Activated CD4-positive, alpha-beta T cell treated with anti-CD3 and anti-CD28 coated beads, Interleukin-10, Interleukin-2, amounts not matched to agents 100 ng/mL and 50 ng/mL, durations not matched to agents 16 hours and 8 hours (primary cell): ENCODE measurements at places on chromosomes 2 and 18.

GRCh38 chr2:22079583-22079982 is 955.8 kb downstream of the TDRD15 start:
- DNase-seq, result no peak

GRCh38 chr2:38301340-38301968 is 75.6 kb downstream of the ATL2 start:
- peak; percentile 61 for DNase-seq

DNA sequence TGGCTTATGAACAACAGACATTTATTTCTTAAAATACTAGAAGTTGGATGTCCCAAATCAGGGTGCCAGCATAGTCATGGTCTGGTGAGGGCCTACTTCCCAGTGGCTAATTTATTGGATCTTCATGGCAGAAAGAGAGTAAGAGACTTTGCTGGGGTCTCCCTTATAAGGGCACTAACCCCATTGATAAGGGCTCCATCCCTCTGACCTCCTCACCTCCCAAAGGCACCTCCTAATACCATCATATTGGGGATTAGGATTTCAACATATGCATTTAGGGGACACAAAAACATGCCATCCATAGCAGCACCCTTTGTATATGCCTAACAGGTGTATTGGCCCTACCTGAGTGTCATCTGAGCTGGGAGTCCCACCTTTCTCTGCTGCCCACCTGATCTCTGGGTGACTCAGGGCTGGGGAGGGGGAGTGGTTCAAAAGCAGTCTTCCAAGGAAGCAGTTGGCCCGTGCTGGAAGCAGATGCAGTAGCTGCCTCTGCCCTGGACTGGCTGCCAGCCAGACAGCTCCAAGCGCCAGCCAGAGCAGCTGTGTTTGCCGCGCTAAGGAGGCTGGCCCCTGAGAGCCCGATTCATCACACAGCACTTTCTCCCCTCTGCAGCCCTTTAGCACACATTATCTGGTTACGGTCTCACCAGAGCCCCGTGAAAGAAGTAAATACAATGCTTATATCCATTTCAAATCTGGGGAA is 84.6 kb downstream of the SMAD7 start:
- DNase-seq, result no peak

- DNase-seq, result no peak
Observed at GRCh38 chr2:146038014-146038413, 1518.1 kb upstream of the ZEB2 start.

DNA sequence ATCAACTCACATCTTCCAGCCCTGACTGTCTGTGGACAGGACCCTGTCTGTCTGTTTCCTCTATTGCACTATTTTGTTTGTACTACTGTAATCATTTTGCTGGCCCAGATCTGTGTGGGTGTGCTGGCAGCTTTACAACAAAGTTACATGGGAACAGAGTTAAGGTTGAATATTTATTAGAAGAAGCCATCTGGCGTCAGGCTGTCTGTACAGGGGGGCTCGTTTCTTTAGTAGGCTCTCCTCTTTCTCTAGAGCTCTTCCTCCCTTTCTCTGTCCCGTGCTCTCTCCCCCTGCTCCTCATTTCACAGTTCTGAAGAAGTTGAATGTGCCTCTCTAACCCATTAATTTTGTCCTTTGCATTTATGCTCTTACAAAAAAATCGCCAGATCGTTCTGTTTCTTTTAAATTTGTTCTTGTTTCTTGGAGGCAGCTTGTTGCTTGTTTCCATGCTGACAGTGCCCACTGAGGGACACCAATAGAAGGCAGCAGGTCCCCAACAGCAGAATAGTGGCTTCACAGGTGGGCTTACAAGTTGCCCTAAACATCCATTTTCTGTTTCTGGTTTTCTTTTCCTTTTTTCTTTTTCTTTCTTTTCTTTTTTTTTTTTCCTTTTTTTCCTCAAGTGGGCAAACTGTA is 315.2 kb upstream of the ZEB2 start:
- no peak for DNase-seq

DNA sequence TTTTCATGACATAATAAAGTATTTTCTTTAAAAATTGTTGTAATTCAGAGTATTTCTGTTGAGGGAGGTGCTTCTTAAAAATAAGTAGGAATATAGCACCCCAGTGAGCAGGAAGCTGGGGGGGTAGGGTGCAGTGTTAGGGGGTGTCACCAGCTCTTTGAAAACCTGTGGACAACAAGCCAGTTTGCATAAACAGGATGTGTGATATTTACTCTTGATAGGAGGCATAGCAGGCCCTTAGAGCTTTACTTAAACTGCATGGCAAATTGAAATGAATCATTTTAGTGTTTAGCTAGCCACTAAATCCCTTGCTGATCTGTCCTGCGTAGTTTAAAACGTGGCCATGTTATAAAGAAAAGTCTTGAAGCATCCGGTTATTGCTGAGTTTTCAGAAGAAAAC is 8.4 kb downstream of the TGIF1 start:
- peak; percentile 30 for DNase-seq

- no peak for DNase-seq
Observed at GRCh38 chr2:43465234-43465633, 130.6 kb downstream of the THADA start.

DNA sequence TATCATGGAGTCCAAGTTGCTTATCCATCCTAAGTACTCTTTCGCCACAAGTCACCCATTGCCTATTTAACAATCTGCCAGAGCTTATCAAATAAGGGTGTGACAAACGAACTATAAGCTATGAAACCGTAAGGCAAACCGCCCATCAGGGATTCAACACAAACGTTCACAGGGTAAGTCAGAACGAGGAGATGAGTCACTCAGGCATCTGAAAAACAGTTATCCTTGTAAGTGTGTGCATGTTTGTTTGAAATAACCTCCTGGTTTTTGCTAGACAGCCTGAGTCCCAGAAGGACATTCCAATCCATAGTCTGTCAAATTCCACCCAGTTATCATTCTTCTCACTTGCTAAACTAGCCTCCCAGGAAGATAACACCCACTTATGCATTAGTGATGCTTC is 299.1 kb downstream of the PAX3 start:
- DNase-seq, result no peak

- peak; percentile 44 for DNase-seq
Observed at GRCh38 chr2:101012706-101013181, 10.7 kb downstream of the RPL31 start.

GRCh38 chr18:58697146-58697545 is 25.9 kb downstream of the MALT1 start:
- DNase-seq, result peak; percentile 60

- DNase-seq, result peak; percentile 11
Observed at GRCh38 chr2:193584522-193584938, 1389.8 kb upstream of the TMEFF2 start.

DNA sequence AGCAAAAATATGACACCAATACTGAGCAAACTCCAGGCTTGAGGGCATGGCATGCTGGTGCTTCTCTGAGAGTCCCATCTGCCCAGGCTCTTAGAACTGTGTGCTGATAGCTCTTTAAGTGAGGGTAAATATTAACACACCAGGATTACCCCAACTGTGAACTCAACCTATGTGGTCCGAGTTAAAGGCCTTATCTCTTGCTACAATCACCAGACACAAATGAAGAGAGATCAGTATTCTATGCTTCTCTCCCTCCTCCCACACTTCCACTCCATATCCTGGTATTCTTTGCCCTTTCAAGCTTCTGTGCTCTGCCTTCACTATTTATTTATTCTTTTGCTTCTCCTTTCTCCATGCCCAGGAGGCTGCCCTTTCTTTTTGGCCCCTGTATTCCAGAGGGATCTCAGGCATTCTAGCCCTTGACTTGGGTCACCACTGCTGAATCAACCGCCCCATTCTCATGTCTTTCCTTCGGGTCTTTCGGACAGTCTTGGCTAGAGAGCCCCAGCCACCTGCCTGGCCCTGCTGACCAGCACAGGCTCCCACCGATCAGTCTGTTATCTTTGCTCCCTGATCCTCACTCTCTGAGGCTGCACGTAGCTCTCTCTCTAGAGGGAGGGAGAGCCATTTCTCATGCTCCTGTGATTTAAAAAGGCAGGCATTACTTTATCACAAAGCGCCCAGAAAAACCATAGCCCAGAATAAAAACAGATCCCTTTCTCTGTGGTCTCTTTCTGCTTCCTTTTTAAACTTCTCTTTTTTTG is 17.2 kb upstream of the HK2 start:
- DNase-seq, result no peak

GRCh38 chr2:69597843-69598610 is 45.5 kb downstream of the AAK1 start:
- DNase-seq, result no peak

- DNase-seq, result no peak
Observed at GRCh38 chr2:55604027-55604565, 13.3 kb downstream of the PPP4R3B start.

DNA sequence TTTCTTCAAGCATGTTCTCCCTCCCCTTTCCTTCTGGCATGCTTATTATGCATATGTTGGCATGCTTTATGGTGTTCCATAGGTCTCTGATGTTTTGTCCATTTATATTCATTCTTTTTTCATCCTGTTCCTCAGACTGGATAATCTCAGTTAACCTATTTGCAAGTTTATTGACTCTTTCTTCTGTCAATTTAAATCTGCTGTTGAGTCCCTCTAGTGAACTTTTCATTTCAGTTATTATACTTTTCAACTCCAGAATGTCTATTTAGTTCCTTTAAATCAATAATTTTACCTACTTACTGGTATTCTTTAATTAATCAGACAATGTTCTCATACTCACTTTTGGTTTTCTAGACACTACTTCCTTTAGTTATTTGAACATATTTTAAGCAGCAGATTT is 101.2 kb downstream of the GALNT14 start:
- DNase-seq, result no peak

DNA sequence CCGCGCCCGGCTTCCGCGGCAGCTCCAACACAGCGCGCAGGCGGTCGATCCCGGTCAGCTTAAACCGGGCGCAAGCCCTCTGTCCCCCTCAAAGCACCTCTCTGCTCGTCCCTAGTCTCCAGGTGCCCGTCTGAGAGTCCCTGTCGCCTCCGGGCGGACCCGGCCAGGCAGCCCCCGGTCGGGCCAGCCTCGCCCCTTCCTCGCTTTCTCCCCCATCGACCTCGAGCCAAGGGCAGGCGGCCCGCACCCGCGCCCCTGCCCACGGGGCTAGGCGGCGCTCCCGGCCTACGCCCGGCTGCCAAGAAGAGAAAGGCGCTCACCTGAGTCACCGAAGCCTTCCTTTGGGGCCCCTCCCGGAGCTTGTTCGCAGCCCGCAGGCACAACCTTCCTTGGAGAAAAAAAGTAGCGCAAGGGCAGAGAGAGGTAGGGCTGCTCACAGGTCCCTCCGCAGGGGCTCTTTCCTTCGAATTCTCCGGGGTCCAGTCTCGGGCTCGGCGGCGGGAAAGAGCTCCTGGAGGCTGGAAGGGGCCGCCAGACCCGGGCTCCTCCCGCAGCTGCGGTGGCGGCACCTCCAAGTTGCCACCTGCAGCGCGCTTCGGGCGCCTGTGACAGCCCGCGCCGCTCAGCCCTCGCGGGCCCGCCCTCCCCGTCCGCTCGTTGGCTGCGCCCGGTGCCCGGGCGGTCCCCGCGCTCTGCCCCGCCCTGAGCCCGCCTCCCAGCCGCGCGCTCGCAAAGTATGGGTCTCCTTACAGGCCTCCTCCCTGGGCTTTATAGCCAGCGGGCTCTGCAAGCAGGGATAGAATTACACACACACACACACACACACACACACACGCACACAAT is 86.5 kb upstream of the EPB41L3 start:
- DNase-seq, result peak; percentile 71

DNA sequence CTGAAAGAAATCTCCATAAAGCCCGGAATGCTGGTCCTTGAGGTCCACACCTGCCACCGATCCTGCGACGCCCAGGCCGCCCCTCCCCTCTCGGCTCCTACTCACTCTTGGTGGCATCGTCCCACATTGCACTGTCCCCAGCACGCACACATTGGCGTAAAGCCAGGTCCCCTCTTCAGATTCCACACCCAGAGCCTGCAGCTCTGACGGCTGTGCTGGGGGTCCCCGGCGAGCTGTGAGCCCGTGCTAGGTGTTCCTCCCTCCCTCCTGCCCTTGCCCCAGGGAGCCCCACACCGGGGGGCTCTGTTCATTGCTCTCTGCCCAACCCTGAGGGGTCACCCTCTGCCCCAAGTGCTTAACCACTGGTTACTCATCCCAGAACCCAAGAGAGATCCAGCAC is 8.5 kb downstream of the TPO start:
- no peak for DNase-seq

DNA sequence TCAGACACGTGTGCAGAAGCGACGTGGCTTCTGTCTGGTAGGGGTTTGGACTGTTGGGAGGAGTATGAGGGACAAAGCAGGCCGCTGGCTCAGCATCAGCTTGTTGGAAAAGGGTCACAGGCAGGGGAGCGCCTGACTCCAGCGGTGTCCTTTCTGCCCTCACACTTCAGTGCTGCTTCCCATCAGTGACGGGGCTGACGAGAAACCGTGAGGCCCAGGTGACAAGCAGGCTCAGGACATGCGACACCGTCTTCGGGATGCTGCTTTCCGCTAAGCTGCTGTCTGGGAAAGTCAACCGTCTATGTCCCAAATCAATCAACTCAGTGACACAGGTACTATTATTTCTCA is 90.5 kb downstream of the USP40 start:
- no peak for DNase-seq

DNA sequence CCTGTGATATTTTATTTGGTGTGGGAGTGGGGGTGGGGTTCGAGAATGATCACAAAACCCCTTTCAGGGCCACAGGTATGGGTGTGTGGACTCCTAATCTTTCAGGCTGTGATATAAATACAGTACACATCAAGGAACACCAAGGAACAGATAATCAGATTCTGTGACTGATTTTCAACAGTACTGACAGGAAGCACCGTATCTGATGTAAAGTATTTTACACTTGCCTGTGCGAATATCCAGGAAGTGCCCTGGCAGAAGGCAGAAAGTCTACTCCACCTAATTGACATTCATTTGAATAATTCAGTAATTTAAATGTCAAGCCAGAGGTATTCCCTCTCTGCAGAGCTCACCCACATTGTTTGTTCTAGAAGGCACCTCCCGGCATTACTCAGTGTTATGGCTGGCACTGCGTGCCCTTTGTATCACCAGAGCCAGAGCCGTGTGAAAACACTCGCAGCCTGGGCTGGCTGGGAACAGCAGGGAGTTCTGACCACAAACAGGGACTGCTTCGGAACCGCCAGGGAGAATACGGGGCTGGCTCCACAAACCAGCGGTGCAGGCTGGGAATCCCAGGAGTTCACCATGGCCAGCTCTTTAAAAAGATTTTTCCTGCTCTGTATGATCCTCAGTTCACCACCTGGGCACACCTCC is 91.8 kb downstream of the ACVR1 start:
- peak; percentile 16 for DNase-seq

DNA sequence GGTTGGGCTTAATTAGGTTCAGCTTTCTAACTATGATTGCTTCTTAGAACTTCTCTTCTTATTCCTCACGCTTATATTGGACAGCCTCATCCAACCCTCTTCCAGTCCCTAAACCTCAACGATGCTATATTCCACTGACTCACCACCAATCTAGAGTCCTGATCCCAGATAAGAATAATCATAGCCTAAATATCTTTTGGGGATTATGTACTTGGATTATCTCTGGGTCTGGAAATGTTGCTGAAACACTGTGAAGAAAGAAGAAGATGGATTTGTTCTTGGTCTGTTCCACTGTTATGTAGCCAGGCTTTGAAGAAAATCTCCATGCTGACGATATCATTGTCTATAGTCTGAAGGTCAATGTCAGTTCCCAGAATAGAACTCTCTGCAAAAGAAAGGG is 26.9 kb downstream of the DOK1 start:
- DNase-seq, result no peak

- DNase-seq, result no peak
Observed at GRCh38 chr2:72211777-72212485, 64.3 kb upstream of the CYP26B1 start.

- DNase-seq, result no peak
Observed at GRCh38 chr2:8427211-8427610, 254.6 kb upstream of the ID2 start.
